A549 treated with Hydrocortisone at 1 μM for 4 hours (cell line): ENCODE measurements at places on chromosomes 12 and 14. TPM values are rescaled to one million over a fixed set of nuclear protein-coding genes. Genes with fewer than 3 reads are reported as not detected.

The TMPRSS12 gene
- not detected in 5 replicates for total RNA-seq

The RAD9B gene
- total RNA-seq, result 0.14 to 0.60 TPM (median 0.46 TPM) in 5 replicates

The TEX22 gene
- 0.32 to 0.84 TPM (median 0.36 TPM) in 5 replicates for total RNA-seq

The MEG3 gene
- total RNA-seq, result 41.2 to 54.4 TPM (median 49.7 TPM) in 5 replicates

The C14orf180 gene
- total RNA-seq, result not detected in 5 replicates

The ASCL1 gene
- total RNA-seq, result 0.03 TPM in 1 of 5 replicates, not detected in the others

The GPR68 gene
- 0.16 to 0.29 TPM (median 0.23 TPM) in 5 replicates for total RNA-seq

The GZMH gene
- total RNA-seq, result not detected in 5 replicates

The SMIM41 gene
- total RNA-seq, result not detected in 5 replicates

The KLRD1 gene
- not detected in 5 replicates for total RNA-seq

The TOMM20L gene
- 0.20 TPM in 1 of 5 replicates, not detected in the others for total RNA-seq

The SIX1 gene
- 5.3 to 7.5 TPM (median 7.1 TPM) in 5 replicates for total RNA-seq

The ADAMTS20 gene
- total RNA-seq, result not detected in 5 replicates

The SAMD4A gene
- 9.8 to 12.3 TPM (median 11.8 TPM) in 5 replicates for total RNA-seq

The CLEC4E gene
- total RNA-seq, result 0.09 to 0.37 TPM (median 0.36 TPM) in 5 replicates

The COL2A1 gene
- total RNA-seq, result 0.05 to 0.13 TPM (median 0.12 TPM) in 5 replicates

The CNTN1 gene
- 36.5 to 64.7 TPM (median 53.7 TPM) in 5 replicates for total RNA-seq

The SERPINA10 gene
- 0.05 TPM in 1 of 5 replicates, not detected in the others for total RNA-seq

The LMNTD1 gene
- not detected in 5 replicates for total RNA-seq

The NINJ2 gene
- total RNA-seq, result 0.43 to 0.69 TPM (median 0.60 TPM) in 5 replicates

The TSPAN8 gene
- total RNA-seq, result 0.09 to 0.10 TPM in 2 of 5 replicates, not detected in the others

The HECTD4 gene
- 12.2 to 13.5 TPM (median 12.5 TPM) in 5 replicates for total RNA-seq

The C12orf60 gene
- total RNA-seq, result 1.8 to 2.3 TPM (median 2.1 TPM) in 5 replicates

The KLRC1 gene
- not detected in 5 replicates for total RNA-seq

The B4GALNT3 gene
- 0.47 to 0.71 TPM (median 0.60 TPM) in 5 replicates for total RNA-seq

The KSR2 gene
- total RNA-seq, result 0.55 to 0.75 TPM (median 0.59 TPM) in 5 replicates

The ALDH1L2 gene
- 2.4 to 4.2 TPM (median 3.8 TPM) in 5 replicates for total RNA-seq

The DPF3 gene
- total RNA-seq, result 0.07 to 0.13 TPM (median 0.09 TPM) in 5 replicates

The CABP1 gene
- total RNA-seq, result 0.10 to 0.32 TPM (median 0.29 TPM) in 5 replicates

The TEP1 gene
- 8.2 to 10.7 TPM (median 9.4 TPM) in 5 replicates for total RNA-seq

The ABCC9 gene
- 0.02 to 0.05 TPM in 2 of 5 replicates, not detected in the others for total RNA-seq

The RNASE13 gene
- not detected in 5 replicates for total RNA-seq

The CCDC60 gene
- not detected in 5 replicates for total RNA-seq

The MFAP5 gene
- 0.12 to 0.49 TPM (median 0.23 TPM) in 5 replicates for total RNA-seq

The L2HGDH gene
- 8.3 to 12.3 TPM (median 10.0 TPM) in 5 replicates for total RNA-seq

The CCDC198 gene
- 1.5 to 2.3 TPM (median 2.0 TPM) in 5 replicates for total RNA-seq

The CDCA4 gene
- 44.5 to 51.7 TPM (median 46.7 TPM) in 5 replicates for total RNA-seq

The SLC25A3 gene
- total RNA-seq, result 742 to 791 TPM (median 770 TPM) in 5 replicates

The POLE gene
- 41.1 to 50.1 TPM (median 43.1 TPM) in 5 replicates for total RNA-seq

The ADAM21 gene
- total RNA-seq, result 0.03 TPM in 2 of 5 replicates, not detected in the others

The APOLD1 gene
- 0.21 to 0.43 TPM (median 0.30 TPM) in 5 replicates for total RNA-seq

The RFLNA gene
- 0.10 to 0.27 TPM (median 0.18 TPM) in 4 of 5 replicates, not detected in the other for total RNA-seq

The TMEM119 gene
- total RNA-seq, result 0.17 to 0.20 TPM in 2 of 5 replicates, not detected in the others

The FAM186B gene
- 0.05 to 0.16 TPM (median 0.13 TPM) in 5 replicates for total RNA-seq

The RPL6 gene
- total RNA-seq, result 2,075 to 2,384 TPM (median 2,202 TPM) in 5 replicates

The NXPH4 gene
- total RNA-seq, result 4.1 to 6.0 TPM (median 5.1 TPM) in 5 replicates

The PTCSC3 gene
- not detected in 5 replicates for total RNA-seq

The INHBE gene
- 0.05 to 0.09 TPM in 2 of 5 replicates, not detected in the others for total RNA-seq

The IL26 gene
- total RNA-seq, result not detected in 5 replicates

The IL23A gene
- total RNA-seq, result 0.43 to 0.69 TPM (median 0.53 TPM) in 5 replicates

The KRT75 gene
- 0.07 to 0.18 TPM (median 0.09 TPM) in 5 replicates for total RNA-seq

The TSHR gene
- not detected in 5 replicates for total RNA-seq

The PCED1B gene
- 17.2 to 21.4 TPM (median 18.9 TPM) in 5 replicates for total RNA-seq

The PTGDR gene
- total RNA-seq, result not detected in 5 replicates

The STXBP6 gene
- total RNA-seq, result 1.9 to 2.6 TPM (median 2.0 TPM) in 5 replicates

The CELA1 gene
- total RNA-seq, result not detected in 5 replicates

The SOX5 gene
- not detected in 5 replicates for total RNA-seq

The SPIC gene
- not detected in 5 replicates for total RNA-seq
